Mucosa of gallbladder (tissue), 1 donor: ENCODE measurements at places on chromosomes 13 and 19. TPM values are rescaled to one million over a fixed set of nuclear protein-coding genes. Genes with fewer than 3 reads are reported as not detected.
A peak's percentile ranks its signal among the peaks of the same experiment; 100 is the strongest.

DNA sequence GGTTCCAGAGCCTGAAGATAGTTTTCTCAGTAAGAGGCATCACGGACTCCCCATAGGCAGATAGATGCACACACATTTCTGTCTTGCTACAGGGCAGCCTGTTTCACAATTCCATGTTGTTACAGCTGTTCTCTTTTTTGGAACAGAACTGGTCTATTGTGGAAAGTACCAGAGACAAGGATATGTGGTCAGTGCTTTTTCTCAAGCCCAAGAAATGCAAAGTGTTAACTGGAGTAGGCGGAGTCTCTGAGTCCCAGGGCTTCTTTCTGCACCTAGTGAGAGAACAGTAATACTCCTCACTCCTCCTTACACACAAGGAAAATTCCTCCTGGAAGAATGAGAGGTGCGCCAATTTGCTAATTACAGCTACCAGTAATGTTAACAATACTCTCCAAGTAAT, 141.6 kb upstream of the ARGLU1 start:
- DNase-seq = no peak

- no peak for DNase-seq
Measured at GRCh38 chr19:35310811-35311465, 18.0 kb upstream of the CD22 start.

GRCh38 chr13:85597790-85598500, 201.3 kb downstream of the SLITRK6 start:
- no peak for DNase-seq

DNA sequence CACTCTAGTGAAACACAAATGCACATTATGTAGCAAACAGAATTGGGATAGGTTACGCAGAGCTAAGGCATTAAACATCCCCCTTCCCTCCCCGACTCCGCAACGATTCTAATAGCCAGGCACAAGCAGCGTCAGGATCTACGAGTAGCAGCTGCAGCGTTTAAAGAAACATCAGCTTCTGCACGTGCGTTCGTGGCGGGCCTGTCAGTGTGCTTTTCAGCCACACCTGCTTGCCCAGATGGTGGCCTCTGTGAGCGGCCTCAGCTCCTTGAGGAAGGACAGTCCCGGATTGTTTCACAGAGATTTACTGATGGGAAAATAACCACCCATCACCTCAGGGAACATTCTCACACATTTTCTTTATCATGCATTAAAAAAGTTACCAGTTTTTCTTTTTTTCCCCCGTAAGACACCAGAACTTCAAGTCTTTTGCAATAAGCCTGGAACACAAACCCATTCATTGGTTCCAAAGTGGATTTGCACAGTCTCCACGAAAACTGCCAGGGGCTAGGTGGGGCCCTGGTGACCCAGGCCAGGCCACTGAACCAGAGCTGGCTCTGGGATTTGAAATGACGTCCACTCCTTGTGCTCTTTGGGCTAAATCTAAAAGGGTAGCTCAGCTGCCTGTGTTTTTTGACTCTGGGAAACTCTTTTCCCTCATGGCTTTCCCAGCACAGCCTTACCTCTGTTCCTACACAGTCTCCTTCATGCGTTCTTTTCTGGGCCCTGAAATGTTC, 325.5 kb downstream of the KCNRG start:
- peak; percentile 13 for DNase-seq

- no peak for DNase-seq
Measured at GRCh38 chr13:48827709-48828108, 148.0 kb upstream of the FNDC3A start.

- no peak for DNase-seq
Measured at GRCh38 chr13:34521171-34521570, 420.9 kb upstream of the NBEA start.

GRCh38 chr13:70541451-70541850, 433.2 kb upstream of the KLHL1 start:
- DNase-seq = no peak

DNA sequence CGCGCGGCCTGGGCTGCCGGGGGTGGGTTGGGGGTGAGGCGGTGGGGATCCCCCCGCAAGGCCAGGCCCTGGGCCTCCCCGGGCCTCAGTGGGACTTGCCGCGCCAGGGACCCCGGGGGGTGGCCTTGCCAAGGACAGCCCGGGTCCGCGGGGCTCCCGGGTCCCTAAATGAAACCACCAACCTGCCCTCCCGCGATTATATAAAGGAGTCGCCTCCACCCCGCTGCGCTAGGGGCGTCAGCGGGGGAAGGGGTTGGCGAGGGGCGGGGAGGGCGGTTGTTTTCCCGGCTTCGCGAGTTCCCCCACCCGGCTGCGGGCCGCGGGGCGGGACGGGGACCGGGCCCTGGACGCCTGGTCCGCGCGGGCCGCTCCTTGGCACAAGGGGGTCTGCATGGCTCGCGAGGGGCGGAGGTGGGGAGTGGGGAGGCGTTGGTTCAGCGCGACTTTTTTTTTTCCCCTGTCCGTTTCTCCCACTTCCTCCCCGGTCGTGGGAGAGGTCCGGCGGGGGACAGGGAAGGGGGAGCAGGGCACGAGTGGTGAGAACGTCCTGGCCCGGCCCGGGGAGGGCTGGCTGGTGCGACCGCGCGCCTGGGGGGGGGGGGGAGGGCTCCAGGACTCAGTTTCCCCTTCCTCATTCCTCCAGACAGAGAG, 822 bp upstream of the ZBTB7A start:
- no peak for DNase-seq

GRCh38 chr19:18418029-18418482, 1.1 kb upstream of the SSBP4 start:
- DNase-seq = peak; percentile 54

Gene FSD1
- 1.3 TPM for total RNA-seq

Gene SYT5
- total RNA-seq = not detected

Gene KLK14
- total RNA-seq = 0.63 TPM
